T1000 (cell line): ENCODE measurements at places on chromosomes 6 and 20.

- peak; percentile 78 for DNase-seq
These were observed 4.6 kb upstream of the RAE1 start for GRCh38 chr20:57346477-57346876.

DNA sequence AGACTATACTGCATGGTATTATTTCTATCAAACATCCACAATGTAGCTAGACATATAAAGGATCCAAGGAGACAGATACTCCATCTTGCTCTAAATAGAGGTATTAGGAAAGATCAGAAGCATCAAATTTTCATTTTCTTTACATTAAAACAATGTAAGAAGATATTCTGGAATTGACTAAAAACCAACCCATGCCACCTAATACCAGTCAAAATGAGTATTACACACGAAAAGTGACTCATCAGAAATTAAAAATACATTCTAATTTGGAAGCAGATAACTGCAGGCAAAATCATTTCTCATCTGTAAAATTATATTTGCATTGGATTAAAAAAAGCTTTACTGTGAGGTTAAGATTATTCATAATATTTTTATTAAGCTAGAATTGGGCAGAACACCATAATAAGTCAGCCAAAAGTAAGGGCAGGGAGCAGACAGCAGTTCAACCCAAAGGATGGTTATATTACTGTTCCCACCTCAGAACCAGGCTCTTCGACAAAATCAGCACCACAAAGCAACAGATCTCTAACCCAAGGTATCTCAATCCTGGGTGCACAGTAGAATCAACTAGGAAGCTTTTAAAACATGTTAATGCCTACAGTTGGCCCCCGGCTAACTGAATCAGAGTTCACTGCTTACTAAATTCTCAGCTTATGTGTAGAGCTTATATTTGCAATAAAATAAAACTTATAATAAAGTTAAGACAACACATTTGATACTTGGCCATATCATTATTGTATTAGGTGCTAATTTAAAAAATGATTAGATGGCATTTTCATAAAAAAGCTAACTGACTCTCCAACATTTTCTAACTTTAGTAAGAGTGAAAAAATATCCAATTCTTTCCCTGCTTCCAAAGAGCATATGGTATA lies 35.2 kb downstream of the SAMD3 start:
- DNase-seq = no peak

- no peak for DNase-seq
These were observed 22.5 kb downstream of the NCOA3 start for GRCh38 chr20:47524015-47524784.

GRCh38 chr6:33955566-33955965 lies 151.8 kb upstream of the MLN start:
- no peak for DNase-seq

GRCh38 chr6:5083813-5084359 lies 1.3 kb upstream of the PPP1R3G start:
- DNase-seq = no peak

GRCh38 chr6:166752097-166752496 lies 125.0 kb upstream of the RPS6KA2 start:
- DNase-seq = no peak

GRCh38 chr6:137717074-137718073 lies 149.7 kb upstream of the TNFAIP3 start:
- DNase-seq = no peak

GRCh38 chr6:32439602-32440214 lies at the start of gene HLA-DRA:
Gene HLA-DRA (plus strand): TSS chr6:32439887. CDS start chr6:32439951, 64 bp downstream.
- no peak for DNase-seq

DNA sequence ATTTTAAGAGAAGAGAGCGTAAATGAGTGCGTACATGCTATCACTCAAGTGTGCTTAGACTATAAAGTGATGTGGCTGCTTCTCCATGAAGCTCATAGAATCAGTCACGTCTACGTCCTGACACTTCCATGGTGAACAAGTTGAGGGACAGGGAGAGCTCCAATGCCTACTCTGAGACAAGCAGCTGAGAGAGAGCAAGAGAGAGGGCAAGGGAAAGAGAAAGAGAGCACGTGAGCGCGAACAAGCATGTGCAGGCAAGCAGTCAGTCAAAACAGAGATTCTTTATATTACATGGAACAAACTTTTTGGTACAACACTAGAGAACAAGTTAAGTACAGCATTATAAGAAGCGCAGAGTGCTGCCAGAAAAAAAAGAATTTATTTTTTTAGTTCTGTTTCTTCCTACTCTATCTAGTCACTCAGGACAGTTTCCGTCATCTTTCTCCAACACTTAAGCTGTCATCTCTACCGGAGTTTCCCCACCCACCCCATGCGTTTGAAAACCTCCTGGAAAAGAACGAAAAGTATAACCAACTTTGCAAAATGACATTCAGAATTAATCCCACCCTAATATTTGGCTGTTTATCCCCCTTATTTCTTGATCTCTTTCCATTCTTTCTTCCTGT lies 61.8 kb downstream of the EPB41L2 start:
- DNase-seq = no peak

DNA sequence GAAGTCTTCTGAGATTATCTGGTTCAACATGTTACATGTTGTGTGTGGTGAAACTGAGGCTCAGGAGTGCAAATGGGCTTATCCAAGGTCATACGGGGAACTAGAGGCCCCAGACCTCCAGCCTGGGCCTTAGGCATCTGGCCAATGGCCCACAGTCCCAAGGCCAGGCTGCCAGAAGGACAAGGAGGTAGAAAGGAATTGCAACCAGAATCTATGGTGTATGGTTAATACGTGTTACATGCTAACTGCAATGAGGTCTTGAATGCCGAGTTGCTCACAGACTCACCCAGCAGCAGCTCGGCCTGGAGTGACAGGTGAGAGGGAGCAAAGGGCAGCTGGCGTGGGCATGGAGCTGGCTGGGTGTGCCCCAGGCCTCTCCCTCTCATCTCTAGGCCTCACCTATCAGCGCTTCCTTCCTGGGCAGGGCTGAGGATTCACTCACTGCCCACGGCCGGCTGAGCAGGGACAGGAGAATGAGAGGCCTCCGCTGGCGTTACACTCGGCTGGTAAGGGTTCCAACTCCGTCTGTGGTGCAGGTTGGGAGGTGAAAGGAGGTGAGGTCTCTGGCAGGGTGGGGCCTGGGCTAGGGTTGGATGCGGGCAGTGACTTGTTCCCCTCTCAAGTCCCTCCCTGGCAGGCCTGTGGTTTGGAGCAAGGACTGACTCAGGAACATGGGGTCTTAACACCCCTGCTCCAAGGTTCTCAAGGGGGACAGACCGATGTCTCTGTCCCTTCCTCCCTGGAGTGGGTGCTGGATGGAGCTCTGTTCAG lies at the start of gene TLDC2:
Gene TLDC2 (plus strand): TSS at position 437 of the 771 bp plus-strand sequence. CDS start 37 bp downstream, at position 474.
- DNase-seq = no peak

GRCh38 chr6:127463056-127463455 lies 3.9 kb upstream of the KIAA0408 start:
- no peak for DNase-seq

DNA sequence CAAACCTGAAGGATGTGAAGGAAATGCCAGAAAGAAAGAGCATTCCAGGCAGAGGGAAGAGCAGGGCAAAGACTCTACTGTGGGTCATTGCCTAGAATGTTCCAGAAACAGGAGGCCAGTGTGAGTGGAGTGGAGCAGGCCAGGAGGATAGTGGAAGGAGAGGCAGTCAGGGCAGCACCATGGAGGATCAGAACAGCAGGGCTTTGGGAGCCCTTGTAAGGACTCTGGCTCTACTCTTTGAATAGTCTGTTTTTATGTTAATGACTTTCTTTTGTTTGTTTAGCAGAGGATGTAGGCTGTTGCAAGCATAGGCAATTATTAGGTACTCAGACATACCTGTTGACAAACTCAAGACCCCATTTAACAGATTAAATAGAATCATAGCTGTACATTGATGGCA lies 23.6 kb upstream of the FBXL4 start:
- no peak for DNase-seq

DNA sequence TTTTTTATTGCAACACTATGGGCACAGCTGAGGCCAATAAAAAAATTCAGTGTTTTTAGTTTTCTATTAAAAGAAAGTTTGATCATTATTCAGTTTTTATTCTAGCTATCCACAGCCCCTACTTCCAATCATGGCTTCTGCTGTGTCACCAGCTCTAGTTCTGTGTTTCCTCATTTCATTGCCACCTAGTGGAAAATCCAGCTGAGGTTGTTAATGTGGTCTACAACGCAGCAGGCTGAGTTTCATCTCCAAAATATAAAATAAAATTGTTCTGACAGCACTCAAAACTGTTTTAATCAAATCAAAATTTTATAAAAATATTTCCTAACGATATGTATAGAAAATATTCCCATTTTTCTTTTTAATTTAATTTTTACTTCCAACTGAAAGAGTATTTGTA lies 13.6 kb downstream of the COL9A1 start:
- DNase-seq = no peak

GRCh38 chr20:90651-91050 lies 3.2 kb downstream of the DEFB125 start:
- DNase-seq = no peak

- no peak for DNase-seq
These were observed 59.5 kb downstream of the MANEA start for GRCh38 chr6:95636552-95637431.

DNA sequence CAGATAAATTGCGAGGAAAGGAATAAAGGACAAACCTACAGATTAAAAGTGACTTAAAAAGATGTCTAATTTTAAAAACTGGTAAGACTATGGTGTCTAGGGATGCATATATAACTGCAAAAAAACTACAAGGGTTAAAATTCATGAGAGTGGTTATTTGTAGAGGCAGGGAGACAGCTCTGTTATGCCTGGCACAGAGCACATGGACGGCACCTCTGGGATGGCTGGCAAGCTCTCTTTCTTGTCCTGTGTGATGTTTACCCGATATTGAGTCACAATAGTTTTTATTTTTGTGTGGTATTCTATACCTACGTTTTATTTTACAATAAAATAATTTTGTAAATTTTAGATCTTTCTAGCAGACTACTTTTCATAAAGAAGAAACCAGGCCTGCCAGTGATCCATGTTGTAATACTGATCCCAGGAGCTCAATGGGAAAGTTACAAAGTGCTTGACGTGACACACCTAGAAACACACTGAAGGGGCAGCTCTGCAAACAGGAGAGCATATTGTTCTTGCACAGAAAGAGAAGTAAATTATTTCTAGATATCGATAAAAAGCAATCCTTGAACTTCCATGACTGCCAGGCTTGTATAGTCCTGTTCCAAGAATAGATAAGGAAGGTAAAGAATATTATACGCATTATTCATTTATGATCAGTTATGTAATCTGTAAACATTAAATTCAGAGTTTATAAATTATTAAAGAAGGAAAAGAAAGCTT lies 290.0 kb downstream of the PTPRK start:
- no peak for DNase-seq

DNA sequence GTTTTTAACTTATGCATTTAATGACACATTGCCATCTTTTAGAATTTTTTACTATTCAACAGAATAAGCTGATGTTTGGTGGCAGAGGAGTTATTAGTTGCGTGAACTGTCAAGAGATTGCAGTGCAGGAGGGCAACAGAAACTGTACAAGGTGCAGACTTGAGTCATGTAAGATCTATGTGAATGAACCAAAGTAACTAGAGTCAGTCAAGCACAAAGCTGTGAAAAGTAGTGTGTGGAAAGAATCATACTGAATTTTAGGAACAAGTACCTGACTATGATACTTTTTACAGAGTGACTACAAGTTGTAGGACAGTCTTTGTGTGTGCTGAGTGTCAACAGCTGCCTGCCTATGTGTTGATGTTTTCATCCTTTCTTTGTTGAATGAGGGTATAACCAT lies 2.7 kb upstream of the C6orf163 start:
- DNase-seq = no peak

DNA sequence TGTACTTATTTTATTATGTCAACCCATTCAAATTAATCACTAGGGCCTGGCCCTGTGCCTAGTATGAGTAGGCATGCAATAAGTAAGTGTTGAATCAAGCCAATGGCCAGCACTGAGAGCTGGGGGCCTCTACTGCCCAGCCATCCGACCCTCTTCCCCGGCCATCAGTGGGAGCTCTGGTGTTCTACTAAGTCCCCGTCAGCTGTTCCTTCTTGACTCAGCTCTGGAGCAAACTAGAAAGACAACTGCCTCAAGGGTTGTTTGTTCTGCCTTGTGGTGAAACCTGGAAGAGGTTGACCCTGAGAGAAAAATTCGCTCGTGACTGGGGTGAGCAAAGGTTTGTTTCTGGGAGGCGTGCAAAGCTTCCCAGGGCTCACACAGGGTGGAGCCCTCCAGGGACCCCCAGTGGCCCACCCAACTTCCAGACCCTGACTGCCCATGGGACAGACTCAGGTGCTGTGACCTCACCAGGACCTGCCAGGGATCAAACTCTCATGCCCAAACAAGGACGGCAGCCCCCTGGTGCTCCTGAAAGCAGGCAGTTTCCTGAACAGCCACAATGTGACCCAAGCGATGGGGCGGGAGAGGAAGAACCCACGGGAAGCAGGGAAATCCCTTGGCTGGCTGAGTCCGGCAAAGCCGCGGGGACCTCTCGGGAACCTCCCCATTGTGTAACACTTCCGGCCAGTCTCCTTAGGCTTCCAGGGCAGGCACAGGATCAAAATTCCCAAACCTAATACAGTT lies 50.4 kb downstream of the BANF2 start:
- DNase-seq = no peak

DNA sequence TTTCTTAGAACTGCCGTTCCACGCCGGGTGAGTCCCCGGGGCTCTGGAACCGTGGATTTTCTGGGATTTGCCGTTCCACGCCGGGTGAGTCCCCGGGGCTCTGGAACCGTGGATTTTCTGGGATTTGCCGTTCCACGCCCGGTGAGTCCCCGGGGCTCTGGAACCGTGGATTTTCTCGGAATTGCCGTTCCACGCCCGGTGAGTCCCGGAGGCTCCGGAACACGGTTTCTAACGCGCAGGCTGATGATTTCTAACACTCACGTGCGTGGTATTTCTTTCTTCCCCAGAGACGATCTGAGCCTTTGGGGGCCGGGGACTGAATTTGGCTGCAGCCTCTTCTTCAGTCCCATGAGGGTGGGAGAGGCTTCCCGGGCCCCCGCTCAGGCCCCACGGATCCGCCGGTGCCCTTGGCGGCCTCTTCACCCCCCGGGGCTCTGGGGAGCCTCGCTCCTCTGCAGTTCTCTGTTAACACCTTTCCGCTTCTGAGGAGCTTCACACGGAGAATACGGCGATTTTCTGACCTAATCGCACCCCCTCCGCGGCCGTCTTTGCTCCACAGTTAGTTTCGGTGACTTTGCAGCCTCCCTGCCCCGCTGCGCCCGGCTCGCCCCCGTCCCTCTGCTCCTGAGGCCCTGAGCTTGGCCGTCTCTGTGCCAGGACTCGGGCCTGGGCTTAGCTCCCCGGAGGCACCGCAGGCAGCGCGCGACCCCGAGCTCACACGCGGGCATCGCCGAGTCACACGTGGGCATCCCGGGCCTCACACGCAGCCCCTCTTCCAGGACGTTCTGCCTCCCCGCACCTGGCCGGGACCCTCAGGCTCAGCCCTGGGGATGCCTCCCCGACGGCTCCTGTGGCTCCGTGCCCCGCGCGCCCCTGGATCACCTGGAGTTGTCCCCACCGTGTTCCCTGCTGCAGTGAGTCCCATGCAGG lies 7.2 kb upstream of the KIF25 start:
- DNase-seq = no peak

GRCh38 chr6:4125933-4126864 lies 9.2 kb downstream of the ECI2 start:
- peak; percentile 24 for DNase-seq
